Uterus (tissue), 4 donors: ENCODE measurements at places on chromosomes 1 and 21. TPM values are rescaled to one million over a fixed set of nuclear protein-coding genes. Genes with fewer than 3 reads are reported as not detected.

GLMP gene
- total RNA-seq = 23.8 TPM

TMPRSS3 gene
- total RNA-seq = not detected

PAQR6 gene
- total RNA-seq = not detected

TSNAX gene
- 63.7 TPM for total RNA-seq

THEMIS2 gene
- total RNA-seq = 28.9 TPM

SIPA1L2 gene
- 9.3 TPM for total RNA-seq

EPHX1 gene
- 53.8 TPM for total RNA-seq

GJB3 gene
- not detected for total RNA-seq

ADGRL4 gene
- 54.9 TPM for total RNA-seq

HMGN2 gene
- total RNA-seq = 46.1 TPM

HPCAL4 gene
- not detected for total RNA-seq

CD244 gene
- not detected for total RNA-seq

CLK2 gene
- 29.7 TPM for total RNA-seq

NCMAP gene
- 0.48 TPM for total RNA-seq

PLA2G2F gene
- total RNA-seq = not detected

CRP gene
- not detected for total RNA-seq

CD247 gene
- total RNA-seq = 1.6 TPM

WNT3A gene
- total RNA-seq = not detected

KIF26B gene
- total RNA-seq = 1.3 TPM

LRRC47 gene
- total RNA-seq = 19.0 TPM

TINAGL1 gene
- total RNA-seq = 104 TPM

PDC gene
- total RNA-seq = not detected

HFM1 gene
- 25.3 TPM for total RNA-seq

TLCD4 gene
- 2.0 TPM for total RNA-seq

PPFIA4 gene
- not detected for total RNA-seq

NECTIN4 gene
- 2.1 TPM for total RNA-seq

OR2W3 gene
- 0.49 TPM for total RNA-seq

KRTAP13-1 gene
- not detected for total RNA-seq

SCCPDH gene
- 23.1 TPM for total RNA-seq

IQCC gene
- total RNA-seq = 0.51 TPM

B3GALT2 gene
- 4.1 TPM for total RNA-seq
